Omental fat pad (tissue), 4 donors: ENCODE measurements at places on chromosomes 5 and 9. TPM values are rescaled to one million over a fixed set of nuclear protein-coding genes. Genes with fewer than 3 reads are reported as not detected.

GRCh38 chr5:88860501-88860900, 22.5 kb downstream of the MEF2C start:
- no peak for DNase-seq

DNA sequence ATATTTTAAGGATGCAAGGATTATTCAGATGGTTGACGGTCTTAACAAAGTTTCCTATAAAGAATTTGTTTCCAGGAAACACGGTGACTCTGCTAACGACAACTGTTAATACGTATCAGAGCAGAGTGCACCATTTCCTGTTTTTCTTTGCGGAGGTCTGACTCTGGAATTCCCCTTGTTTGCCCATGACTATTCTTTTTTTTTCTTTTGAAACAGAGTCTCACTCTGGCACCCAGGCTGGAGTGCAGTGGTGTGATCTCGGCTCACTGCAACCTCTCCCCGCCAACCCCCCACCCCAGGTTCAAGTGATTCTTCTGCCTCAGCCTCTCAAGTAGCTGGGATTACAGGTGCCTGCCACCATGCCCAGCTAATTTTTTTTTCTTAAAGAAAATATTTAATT, 115.9 kb downstream of the CDC42SE2 start:
- no peak for DNase-seq

DNA sequence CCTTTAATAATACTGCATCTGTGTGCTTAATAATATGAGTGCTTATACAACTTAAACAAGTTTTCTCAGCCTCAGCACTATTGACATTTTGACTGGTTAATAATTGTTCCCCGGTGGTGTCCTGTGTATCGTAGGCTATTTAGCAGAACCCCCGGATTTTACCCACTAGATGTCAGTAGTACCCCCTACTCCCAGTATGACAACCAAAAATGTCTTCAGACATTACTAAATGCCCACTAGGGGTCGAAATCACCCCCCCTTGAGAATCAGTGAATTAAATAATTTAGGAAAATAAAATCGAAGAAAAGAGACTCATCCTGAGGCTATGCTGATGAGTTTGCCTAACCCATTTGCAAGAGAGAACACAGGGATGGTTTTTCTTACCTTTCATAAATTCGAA, 166.3 kb downstream of the ATP10B start:
- no peak for DNase-seq

DNA sequence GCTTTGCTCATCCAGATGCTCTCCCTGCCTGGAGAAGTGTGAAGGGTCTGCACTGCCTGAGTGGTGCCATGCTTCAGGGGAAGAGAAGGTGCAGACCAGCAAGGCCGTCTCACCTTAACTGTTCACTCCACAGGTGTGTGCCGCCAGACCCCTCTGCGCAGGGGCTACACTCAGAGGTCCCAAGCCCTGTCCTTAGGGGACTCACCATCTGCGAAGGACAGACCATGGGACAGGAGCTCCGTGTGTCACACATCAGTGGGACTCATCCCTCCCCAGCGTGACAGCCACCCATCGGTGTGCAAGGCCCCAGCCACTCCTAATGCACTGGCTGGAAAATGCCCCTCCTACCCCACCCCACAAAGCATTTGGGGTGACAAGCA, 142.9 kb downstream of the OLFM1 start:
- DNase-seq = no peak

GRCh38 chr9:94623253-94623652, 16.1 kb downstream of the FBP1 start:
- no peak for DNase-seq

- DNase-seq = no peak
Observed at GRCh38 chr5:91302958-91303357, 80.2 kb downstream of the ARRDC3 start.

GRCh38 chr5:56350011-56350596, 117.0 kb upstream of the ANKRD55 start:
- no peak for DNase-seq

DNA sequence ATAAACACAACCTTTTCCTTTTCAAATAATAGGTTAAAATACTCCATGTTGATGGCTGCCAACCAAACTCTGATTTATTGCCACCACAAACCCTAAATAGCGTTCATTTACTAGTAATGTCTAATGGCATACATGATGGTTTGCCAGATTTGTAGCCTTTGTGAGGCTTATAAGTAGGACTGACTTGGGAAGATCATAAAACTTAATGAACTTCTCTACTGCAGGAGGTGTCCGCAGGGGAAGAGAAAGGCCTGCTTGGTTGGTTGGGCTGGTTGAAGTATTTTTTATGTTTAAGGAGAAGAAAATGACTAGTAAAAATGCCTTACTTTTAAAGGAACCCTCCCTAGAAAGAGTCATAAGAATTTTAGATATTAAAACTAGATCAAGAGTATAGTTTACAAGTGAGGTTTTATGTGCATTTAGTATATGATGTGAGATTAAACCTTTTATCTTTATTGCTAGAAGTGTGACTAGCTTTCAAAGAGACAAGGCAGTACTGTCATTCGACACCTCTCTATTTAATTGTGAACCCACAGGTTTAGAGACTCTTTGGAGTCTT, 5.0 kb downstream of the PBX3 start:
- no peak for DNase-seq

RASGEF1C gene
- total RNA-seq = not detected
